ENCODE measurements at places on chromosomes 7 and 10.

DNA sequence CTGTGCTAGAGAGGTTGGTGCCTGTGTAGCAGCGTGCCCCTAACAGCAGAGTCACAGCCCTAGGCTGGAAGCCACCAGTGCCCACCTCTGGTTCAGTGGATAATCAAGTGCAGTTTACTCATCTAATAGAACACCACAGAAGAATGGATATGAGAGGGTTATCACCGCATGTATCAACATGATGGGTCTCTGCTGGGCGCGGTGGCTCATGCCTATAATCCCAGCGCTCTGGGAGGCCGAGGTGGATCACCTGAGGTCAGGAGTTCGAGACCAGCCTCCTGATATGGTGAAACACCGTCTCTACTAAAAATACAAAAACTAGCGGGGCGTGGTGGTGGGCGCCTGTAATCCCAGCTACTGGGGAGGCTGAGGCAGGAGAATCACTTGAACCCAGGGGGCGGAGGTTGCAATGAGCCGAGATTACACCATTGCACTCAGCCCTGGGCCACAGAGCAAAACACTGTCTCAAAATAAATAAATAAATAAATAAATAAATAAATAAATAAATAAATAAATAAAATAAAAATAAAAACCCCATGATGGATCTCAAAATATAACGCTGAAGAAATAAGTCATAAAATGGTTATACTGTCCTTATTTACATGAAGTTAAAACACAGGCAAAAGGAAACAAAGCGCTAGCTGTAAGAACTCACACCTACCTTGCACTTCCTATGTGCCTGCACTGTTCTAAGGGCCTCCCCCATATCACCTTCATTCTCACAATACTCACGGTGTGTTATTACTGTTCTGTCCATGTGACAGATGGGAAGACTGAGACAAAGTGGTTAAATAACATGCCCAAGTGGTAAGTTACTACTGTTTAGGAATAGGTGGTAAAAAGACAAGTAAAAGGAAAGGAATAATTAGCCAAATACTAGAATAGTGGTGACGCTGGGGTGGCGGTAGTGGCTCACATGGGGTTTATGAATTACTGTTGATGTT is 70.9 kb downstream of the AMZ1 start:
- DNase-seq, result no peak

- no peak for DNase-seq
These were observed 181.3 kb downstream of the CHN2 start for GRCh38 chr7:29375641-29376562.

DNA sequence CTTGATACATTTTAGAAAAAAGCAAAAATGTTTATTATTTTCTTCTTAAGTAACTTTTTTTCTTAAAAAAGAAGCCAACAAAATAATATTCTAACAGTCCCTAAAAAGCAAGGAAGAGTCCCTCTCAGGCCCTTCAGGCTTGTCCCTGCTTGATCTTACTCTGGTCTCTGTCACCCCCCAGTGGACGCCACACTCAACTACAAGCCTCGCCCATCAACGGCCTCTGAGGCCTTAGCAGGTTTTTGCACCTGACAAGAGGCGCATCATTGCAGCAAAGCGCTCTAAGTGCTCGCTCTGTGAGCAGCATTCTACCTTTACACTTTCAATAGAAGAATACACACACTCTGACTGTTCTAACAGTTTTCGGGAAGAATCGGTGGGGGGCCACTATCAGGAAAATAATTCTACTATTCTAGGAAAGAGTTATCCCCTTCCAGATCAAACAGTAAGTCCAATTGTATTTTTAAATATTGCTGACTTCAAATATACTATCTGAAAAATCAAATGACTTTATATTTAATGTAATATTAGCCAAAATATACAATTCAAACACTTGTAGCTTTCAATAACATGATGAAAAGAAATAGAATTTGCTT is 139.2 kb downstream of the USP6NL start:
- no peak for DNase-seq

- no peak for DNase-seq
These were observed 50.2 kb downstream of the TFAM start for GRCh38 chr10:58435297-58435985.

DNA sequence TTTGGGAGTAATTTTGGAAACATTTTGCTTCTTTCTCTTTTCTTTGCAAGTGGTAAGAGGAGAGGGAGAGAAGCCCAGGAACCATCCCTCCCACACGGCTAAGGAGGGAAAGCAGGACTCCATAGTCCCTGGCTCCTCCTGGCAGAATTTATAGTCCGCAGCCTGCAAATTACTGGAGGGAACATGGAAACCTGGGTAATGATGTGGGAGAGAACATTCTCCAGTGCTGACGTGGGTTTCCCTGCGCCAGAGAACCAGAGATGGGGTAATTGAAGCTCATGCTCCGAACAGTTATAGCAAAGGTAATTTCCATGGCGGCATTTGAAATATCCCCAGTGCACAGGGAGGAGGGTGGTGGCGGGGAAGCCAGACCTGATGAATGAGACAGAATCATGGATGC is 320.4 kb downstream of the RPS24 start:
- DNase-seq, result no peak

GRCh38 chr7:36406156-36406555 is 16.5 kb downstream of the ANLN start:
- no peak for DNase-seq

DNA sequence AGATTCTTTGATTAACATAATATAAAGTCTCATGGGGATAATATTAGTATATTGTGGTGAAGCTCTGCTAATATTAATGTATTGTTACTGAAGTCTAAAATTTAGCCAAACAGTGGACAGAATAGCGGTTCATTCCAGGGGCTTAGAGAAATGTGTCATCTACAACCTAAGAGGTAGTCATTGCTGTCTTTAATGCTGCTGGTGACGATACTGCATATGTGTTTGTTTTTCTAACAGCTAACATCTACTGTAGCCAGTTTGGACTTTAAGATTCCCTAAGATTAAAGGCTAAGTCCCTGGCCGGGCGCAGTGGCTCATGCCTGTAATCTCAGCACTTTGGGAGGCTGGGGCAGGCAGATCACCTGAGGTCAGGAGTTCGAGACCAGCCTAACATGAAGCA is 102.0 kb upstream of the SAMD8 start:
- no peak for DNase-seq

GRCh38 chr10:43128958-43129706 is 9.1 kb upstream of the CSGALNACT2 start:
- DNase-seq, result no peak

DNA sequence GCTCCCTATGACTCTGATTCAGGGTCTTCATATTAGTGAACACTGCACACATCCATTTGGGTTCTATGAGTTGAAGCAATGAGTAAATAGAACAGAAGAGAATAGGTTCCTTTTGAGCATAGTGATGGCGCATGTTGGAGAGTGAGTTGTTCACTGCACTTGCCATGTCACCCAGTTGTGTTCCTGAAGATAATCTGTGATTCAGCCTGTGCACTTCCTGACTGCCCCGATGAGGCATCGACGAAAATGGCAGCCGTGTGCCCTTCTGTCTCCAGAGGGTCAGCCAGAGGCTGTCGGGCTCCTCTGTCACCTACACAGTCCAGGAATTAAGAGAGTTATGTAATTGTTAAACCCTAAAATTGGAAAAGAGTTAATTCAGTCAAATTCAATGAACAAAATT is 94.7 kb downstream of the GALNT11 start:
- DNase-seq, result no peak

DNA sequence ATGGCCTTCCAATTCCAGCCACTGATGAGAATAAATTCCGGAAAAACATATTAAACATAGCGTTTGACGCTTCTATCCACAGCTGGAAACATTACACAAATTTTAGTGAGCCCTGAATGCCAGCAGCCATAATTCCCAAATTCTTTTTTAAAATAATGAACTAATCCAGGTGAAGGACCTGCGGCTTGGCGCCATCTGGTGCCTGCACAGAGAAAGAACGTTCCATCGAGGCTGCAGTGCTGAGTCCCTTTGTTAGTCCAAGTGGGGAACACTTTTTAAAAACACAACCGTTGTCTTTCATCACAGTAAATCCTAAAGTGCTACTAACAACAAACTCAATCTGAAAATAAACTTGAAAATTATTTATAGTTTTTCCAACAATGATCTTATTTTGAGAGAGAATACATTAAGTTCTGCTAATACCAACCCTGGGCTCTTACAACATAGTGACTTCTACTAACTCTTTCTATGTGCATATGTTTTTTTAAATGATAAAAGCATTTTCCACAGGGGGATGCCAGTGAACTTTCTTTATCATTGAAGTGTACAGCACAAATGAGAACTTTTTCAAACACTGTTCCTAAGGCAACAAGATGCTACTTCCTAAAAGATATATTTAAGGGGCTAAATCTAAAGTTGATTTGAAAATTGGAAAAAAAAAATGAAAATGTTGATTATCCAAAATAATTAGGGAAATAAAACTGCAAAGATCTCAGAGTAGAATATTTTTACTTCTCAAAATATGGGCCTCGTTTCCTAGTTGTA is 166.9 kb upstream of the RNF32 start:
- DNase-seq, result peak; percentile 9

- DNase-seq, result no peak
These were observed 38.8 kb upstream of the ZNF365 start for GRCh38 chr10:62335326-62335725.

- DNase-seq, result no peak
These were observed 86.8 kb downstream of the MPLKIP start for GRCh38 chr7:40047661-40048060.

DNA sequence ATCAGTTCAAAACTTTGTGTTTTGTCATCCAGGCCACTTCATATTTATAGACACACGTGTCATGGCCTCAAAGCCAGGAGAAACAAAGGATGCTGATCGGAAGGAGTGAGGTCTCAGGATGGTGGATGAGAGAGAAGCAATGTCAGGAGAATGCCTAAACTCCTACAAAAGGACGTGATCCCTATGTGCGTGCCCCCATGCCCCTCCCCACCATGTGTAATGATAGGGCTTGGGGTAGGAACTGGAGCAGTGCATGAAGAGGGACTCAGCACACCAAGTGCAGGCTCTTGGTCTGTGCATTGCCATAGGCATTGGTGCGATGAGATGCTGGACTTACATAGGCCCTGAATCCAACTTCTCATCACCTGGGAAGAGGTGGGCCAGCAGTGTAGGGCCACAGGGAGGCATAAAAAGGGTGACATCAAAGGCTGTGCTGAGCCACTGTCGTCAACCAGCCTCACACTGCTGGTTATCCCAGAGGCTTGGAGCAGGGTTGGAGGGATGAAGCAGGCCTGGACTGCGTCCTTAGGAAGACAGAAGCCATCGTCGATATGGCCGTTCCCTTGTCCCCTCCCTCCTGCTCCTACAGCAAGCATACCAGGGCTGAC is 46.9 kb upstream of the GDF10 start:
- DNase-seq, result no peak

- peak; percentile 8 for DNase-seq
These were observed 92.6 kb downstream of the POLL start for GRCh38 chr10:101495324-101495925.

DNA sequence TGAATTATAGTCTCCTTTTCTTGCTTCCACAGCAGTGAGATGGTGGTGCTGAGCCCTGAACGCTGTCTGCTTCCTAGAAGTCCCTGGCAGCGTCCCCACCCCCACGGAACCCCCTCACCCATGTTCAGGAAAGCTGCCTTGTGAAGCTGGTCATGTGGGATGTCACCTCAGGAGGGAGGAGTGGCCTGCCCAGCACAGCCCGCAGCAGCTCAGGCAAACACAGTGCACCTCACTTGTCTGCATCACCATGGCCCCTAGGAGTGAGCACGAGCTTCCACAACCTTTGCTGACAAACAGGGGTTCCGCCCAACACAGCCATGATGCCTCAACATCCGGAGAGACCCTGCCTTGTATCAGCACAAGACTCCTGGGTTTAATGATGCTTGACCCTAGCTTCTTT is 508.9 kb downstream of the RPS24 start:
- DNase-seq, result no peak
